Stimulated activated CD8-positive, alpha-beta memory T cell treated with anti-CD3 and anti-CD28 coated beads, Interleukin-2, amount 100 ng/mL, for 1 hour (primary cell): ENCODE measurements at places on chromosomes 11 and 22.

DNA sequence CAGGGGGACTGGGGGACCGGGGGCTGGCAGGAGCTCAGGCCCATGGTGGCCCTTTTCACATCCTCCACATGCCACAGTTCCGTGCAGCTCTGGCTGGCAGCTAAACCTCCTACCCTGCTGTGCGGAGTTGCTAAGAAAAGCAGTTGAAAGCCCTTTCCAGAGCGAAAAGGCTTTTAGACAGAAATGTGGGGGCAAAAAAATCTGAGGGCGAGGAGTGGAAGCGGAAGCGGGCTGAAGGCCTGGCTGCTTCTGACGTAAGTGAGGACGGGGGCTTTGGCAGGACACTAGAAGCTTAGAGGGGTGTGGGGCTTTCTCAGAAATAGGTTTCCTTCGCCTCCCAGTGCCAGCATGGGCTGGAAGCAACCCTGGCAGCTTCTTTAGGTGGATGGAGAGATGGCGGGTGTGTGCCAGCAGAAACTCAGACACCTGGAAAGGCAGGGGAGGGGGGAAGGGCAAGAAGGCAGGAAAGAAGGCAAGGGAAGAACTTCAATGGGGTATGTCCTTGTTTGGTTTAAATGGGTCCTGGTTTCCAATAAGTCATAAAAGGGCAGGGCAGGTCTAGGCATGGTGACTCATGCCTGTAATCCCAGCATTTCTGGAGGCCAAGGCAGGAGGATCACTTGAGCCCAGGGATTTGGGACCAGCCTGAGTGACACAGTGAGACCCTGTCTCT, 11.2 kb upstream of the DGKZ start:
- no peak for DNase-seq

DNA sequence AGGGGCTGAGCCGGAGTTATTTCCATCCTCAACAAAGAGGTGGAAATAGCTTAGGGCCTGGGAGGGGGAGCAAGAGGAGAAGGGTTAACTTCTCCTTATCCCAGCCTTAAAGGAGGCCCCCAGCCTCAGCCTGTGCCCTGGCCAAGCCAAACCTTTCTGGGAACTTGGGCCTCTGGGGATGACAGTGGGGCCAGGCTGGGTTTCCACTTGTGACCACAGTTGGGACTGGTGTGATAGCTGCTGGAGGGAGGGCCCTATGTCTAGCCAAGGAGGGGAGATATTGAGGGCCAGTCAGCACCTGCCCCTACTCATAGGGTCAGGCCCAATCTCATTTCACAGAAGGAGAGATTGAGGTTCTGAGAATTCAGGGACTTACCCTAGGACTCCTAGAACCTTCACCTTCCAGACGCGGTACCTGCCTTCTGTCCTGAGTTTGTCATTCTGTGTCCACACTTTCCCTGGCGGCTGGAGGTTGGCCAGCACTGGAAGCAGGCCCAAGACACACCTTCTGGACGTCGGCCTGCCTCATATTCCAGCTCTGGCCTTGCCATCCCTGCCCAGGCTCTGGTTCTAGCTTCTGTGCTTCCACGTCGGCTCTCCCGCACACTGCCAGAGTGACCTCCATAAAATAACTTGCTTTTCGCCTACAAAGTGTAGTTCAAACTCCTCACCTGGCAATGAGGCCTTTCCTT, 3.1 kb downstream of the RELT start:
- no peak for DNase-seq

DNA sequence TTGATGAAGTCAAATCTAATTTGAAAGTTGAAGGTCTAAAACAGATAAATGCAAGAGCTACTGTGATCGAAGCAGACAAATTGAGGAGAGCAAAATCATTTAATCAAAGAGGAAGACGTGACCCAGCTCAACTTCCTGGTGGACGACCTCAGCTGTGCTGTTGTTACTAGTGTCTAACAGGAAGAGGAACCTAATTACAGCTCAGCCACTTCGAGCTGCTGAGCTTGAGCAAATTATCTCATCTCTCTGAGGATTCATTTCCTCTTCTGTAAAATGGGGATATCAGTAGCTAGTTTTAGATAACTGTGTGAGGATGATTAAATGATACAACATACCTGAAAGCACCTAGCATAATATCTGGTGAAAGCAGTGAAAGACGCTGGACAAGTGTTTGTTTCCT, 48.6 kb upstream of the OLFML1 start:
- DNase-seq, result no peak

DNA sequence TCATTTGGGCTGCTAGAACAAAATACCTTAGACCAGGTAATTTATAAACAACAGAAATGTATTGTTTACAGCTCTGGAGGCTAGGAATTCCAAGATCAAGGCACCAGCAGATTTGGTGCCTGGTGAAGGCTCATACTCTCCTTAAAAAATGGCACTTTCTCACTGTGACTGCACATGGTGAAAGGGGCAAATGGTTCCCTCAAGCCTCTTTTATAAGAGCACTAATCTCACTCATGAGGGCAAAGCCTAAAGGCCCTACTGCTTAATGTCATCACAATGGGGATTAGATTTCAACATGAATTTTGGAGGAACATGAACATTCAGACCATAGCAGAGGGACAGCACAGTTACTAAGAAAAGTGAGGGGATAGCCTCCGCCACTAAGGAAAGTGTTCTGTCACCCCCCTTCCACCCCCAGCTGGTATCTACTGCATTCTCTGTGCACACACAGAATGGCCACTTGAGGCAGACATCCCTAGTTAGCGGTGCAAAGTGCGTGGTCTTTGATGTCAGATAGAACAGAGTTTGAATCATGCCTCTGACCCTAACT, 47.2 kb upstream of the CEP295 start:
- no peak for DNase-seq

- DNase-seq, result no peak
Measured at GRCh38 chr11:22203281-22203680, 10.4 kb downstream of the ANO5 start.

DNA sequence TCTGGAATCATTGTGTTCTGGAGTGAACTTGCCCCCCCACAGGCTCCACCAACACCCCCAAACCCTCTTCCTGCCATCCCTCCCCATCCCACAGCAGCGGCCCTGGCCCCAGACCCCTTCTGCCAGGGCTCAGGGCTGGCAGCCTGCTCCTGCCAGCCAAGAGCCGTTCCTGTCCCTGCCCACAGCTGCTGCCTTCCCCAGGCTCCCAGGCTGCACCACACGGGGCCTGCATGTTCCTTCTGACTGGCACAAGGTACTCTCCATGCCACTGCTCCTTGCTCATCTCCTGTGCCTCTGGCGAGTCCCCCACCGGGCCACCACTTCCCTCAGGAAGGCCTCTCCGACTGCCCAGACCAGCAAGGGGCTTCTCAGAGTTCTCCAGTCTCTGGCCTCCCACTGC, 4.9 kb downstream of the GP1BB start:
- no peak for DNase-seq

- no peak for DNase-seq
Measured at GRCh38 chr22:20771918-20772625, 1.8 kb upstream of the SERPIND1 start.

DNA sequence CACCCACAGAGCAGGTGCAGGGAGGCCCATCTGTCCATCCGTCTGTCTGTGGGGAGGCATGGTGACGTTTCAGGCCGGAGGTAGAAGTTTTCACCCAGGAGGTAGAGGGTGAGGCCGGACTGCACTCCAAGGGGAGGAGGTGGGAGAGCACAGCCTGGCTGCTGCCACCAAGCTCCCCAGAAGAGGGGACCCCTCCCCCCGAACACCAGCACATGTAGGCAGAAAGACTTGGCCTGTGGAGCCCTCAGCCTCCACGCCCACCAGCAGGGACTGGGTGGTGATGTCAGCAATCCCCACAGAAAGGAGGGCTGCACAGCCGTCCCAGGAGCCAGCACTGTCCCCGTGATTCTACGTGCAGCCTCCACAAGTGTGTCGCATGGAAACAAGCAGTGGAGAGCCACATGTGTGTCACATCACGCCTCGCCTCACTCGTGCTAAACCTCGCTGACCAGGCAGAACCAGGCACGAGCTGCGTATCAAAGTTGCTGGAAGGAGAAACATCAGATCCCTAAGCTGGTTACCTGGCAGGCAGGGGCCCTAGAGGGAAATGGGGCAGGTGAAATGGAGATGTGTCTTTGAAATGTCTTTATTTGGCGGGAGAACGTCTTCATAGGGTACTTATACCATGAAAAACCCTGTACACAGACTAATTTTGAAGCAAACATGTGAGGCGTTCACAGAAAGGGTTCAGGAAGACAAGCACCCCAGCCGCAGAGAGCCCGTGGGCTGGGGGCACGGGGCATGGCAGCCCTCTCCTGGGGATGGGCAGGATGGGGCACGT, 49.1 kb downstream of the CDKN1C start:
- no peak for DNase-seq

GRCh38 chr11:22674470-22675439, 8.3 kb downstream of the GAS2 start:
- no peak for DNase-seq

GRCh38 chr11:10716543-10717259, 23.1 kb upstream of the IRAG1 start:
- DNase-seq, result no peak

DNA sequence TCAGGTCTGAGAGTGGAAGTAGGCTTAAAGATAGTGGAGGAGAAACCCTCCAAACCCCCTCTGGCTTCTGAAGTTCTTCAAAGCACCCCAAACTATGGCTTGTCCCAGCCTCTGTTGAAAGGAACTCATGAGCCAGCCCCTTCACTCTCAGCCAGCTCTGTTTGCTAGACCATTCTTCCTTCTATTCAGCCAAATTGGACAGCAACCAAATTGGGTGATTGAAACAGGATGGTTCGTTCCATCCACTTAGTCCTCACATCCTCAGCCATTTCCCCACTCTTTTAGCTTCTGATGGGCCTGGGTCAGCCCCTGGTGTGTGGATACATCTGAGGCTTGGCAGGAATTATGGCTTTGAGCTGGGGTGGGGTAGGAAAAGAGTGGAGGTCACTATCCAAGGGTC, 4.5 kb downstream of the HTR3A start:
- DNase-seq, result no peak

DNA sequence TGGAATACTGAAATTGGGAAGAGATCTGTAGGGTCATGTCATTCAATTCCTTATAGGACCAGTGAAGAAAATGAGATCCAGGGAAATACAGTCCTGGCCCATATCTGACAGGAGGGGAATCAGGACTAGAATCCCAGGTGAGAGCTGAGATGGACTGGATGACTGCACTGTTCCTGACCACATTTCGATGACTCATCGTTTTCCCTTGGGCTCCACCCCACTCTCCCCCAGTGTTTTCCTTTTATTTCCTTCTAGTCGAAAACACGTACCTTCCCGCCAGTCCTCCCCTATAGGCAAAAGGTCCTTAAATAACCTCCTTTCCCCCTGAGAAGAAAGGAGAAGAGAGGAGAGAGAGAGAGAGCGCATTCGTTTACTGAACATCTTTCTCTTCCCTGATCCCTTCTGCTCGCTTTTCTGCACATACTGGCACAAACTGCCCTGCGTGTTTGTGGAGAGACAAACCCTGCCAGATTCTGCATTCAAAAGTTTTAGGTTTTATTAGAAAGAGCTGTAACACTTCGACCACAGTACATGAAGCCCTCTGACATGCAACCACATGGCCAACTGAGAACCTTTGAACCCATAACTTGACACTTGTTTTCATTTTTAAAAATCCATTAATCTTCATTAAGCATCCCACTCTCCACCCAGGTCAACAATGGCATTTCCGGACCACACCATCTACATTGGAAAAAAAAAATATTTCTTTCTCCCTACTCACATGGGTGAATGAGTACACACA, 565.7 kb downstream of the METTL15 start:
- no peak for DNase-seq

DNA sequence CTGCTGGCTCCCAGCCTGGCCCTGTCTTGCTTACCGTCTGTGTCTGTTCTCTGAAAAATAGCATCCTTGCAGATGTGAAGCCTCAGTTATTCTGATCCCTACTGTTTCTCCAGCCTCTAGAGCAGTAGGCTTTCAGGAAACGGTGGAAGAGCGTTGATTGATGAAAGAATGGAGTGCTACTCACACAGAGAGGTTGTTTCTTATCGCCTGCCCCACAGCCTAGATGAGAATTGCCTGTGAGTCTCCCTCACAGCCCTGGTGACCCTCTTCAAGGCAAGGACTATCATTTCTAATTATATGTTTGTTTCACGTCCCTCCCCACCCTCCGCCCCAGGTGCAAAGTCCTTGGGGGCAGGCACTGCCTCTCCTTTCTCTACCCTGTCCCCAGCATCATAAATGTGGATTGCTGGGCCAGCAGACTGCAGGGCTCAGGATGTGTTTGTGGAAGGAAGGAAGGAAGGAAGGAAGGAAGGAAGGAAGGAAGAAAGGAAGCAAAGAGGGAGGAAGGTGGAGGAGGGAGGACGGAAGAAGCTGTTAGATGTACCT, 575.3 kb upstream of the B3GAT1 start:
- no peak for DNase-seq

DNA sequence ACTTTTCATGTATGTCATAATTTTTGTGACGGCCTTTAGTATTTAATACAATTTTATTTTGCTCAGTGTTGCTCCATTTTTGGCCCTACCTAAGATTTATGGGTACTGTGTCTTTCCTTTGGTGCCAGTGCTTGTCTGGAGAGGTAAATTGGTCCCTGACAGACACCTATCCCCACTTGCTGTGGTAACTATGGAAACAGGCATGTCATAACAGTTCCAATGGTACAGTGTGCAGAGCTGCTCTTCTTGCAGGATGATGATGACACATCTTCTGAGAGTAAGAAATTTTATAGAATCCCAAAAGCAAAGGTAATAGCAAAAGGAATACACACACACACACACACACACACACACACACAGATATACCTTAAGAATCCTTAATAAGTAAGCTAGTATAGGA, 118.5 kb downstream of the ELP4 start:
- no peak for DNase-seq

DNA sequence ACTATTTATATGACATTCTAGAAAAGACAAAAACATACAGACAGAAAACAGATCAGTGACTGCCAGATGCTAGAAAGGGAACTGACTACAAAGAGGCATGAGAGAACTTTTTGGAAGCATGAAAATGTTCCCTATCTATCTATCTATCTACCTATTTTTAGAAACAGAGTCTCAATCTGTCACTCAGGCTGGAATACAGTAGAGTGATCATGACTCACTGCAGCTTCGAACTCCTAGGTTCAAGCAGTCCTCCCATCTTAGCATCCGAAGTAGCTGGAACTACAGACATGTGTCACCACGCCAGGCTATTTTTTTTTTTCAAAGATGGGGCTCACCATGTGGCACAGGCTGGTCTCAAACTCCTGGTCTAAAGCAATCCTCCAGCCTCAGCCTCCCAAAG, 6.9 kb downstream of the SBF2 start:
- no peak for DNase-seq

DNA sequence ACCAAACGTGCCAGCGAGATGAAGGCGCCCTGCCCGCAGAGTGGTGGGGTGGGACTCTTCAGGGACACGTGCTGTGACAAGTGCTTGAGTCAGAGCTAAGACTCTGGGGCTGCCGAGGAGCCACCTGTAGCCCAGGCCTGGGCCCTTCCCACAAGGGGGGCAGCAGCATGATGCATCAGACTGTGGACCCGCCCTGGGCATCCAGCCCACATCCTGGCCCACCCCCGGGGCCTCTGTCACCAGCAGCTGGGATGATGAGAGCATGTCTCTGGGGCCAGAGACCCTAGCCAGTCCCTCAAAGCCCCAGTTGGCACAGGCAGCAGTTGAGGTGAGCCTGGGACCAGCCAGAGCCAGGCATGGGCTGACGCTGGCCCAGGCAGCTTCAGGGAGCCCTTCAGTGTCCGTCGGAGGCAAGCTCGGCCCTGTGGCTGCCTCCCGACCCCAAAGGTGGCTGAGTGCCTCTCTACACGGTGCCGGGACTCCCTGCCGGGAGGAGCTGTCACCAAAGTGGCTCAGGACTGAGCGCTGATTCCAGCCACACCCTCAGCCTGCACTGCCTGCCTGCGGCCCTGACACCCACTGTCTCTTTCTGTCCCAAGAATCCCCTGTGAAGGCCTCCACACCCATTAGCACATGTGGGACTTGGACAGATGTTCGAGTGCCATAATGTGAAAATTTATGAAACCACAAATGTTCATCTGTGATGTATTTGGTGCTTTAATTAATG, 41.3 kb downstream of the CDKN1C start:
- DNase-seq, result no peak
